ENCODE measurements at places on chromosomes 7 and 10.

DNA sequence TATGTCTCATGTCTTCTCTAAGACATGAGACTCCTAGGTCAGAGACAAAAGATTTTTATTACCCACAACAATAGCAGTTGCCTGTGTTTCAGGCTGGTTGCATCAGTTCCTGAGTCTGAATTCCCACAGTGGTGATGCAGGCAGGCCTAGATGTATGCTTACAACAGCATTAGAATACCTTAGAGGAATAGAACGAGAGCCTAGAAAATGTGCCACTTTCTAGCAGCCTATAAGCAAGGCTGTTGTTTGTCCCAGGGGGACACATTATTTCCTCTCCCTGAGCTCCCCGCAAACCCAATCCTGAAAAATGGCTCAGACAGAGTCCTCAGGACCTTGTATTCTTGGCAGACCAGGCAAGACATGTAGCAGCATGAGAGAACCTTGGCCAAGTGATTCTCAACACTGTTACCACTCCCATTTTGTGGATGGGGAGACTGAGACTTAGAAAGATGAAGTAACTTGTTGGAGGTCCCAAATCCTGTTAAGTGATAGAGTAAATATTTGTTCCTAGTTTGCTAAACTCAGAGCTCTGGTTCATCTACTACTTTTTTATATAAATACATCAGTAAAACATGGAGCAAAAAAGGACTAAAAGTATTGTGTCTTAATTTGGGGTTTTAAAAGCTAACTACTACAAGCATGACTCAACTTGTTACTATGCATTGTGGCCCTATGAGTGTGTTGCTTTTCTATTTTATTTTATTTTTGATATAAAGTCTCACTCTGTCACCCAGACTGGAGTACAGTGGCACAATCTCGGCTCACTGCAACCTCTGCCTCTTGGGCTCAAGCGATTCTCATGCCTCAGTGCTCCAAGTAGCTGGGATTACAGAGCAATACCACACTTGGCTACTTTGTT is 14.2 kb downstream of the VTI1A start:
- DNase-seq, result no peak

- DNase-seq, result no peak
Measured at GRCh38 chr10:3714967-3715366, 70.0 kb downstream of the KLF6 start.

DNA sequence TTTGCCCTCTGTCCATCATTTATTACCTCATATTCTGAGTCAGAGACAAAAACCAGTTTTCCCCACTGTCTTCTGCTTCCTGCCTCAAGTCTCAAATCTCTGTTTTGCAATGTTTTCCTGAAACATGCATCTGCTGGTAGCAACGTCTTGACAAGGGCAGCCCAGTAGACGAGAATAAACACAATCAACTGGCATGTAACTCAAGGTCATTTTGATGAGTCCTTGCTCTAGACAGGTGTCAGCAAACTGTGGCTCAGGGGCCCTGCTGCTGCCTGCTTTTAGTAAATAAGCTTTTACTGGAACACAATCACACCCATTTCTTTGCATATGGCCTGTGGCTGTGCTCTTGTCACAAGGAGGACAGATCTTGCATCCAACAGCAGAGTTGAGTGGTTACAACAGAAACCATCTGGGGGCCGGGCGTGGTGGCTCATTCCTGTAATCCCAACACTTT is 59.8 kb downstream of the ITIH5 start:
- no peak for DNase-seq

DNA sequence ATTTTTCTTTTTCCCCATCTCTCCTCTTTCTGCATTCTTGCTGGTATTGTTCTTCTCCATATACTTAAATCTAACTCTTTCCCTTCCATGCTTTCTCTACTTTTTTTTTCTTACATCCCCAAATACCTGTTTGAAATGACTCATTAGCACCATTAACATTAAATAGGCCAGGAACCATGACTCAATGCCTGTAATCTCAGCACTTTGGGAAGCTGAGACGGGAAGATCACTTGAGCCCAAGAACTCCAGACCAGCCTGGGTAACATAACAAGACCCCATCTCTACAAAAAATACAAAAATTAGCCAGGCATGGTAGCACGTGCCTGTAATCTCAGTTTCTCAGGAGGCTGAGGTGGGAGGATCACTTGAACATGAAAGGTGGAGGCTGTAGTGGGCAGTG is 1026.8 kb downstream of the GATA3 start:
- no peak for DNase-seq

DNA sequence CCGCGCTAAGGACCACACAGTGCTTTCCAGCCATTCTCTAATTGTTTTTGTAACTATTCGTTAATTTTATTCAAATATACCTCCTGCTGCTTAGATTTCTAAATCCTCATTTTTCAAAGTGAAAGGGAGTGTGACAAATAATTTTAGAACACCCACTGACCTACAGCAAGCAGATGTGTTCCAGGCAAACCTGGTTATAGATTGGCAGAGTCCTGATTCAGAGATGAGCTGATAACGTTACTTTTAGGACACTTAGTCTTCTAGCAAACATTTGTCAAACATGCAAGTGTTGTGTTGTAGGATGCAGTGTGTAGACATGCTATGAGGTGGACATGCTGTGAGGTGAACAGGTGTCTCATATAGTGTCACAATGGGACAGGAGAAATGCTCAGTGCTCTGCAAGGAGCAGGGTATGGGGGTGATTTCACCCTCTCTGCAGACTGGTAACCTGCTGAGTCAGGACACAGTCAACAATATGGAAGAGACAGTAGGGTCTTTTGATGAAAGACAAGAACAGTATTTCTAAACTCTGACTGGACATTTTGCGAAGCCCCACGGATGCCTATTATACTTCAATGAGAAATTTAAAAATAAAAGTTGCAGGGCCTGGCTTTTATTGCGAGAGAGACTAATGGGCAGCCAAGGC is 92.2 kb upstream of the ANLN start:
- DNase-seq, result no peak

DNA sequence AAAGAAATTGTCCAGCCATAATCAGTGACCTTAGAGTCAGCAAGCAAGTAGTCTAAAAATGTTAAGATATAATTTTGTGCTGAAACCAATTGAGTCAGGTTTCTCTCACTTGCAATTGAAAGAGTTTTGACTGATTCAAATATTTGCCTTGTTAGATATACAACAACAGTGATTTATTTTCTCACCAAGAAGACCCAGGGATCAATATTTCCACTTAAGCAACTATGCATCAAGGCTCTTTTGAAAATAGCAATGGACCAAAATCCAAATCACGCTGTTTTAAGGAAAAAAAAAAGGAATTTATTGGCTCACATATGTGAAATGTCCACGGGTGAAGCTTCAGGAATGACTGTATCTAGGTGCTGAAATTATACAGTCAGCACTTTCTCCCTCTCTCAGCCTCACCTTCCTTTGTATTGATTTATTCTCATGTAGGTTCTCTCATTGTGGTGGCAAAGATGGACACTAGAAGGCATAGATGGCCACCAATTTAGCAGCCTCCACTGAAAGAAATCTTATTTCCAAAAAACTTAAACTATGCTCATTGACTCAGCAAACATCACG is 9.7 kb upstream of the FKBP9 start:
- DNase-seq, result no peak

- no peak for DNase-seq
Measured at GRCh38 chr7:116211913-116212596, 1.7 kb downstream of the TES start.

GRCh38 chr7:44216019-44216418 is 15.2 kb downstream of the YKT6 start:
- DNase-seq, result no peak

DNA sequence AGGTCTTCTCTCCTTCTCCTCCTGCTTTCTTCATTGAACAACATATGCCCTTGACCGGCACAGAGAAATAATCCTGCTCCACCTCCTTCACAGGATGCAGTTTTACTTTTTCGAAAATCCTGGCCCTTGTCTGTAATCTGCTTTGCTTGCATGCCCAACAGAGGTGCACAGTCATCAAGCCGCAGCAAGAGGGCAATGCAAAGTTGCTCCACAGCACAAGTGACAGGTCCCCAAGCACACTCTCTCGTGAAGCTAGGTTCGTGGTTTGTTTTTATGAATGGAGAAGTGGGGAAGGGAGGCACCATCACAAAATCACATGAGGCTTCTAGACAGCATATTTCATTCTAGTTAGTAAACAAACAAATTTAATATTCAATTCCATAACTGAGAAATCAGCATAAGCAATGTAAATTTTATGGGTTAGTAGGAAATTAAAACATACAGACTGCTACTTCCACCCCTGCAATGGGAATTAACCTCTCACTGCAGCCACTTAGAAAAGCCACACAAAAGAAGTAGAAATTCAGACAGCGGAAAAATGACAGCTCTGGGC is 178.8 kb downstream of the TPK1 start:
- DNase-seq, result no peak

- DNase-seq, result no peak
Measured at GRCh38 chr7:36191292-36191920, 38.4 kb downstream of the EEPD1 start.

DNA sequence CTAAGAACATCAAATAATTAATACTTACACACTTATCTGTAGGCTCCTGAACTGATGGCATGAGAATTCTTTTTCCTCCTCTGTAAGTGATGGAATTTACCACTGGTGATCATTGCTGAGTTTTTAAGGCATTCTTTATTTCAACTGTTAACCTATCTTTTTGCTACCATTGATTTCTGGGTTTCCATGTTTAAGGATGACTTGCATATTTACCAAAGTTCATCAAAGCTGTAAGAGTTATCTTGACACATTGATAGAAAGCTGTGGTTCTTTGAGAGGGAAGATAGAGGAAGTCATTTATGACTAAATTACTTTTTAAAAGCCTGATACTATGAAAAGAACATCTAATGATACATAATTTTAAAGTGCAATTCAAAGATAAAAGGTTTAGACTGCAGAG is 19.5 kb upstream of the GFRA1 start:
- no peak for DNase-seq

GRCh38 chr10:60661637-60662036 is 116.6 kb upstream of the CDK1 start:
- DNase-seq, result no peak

- no peak for DNase-seq
Measured at GRCh38 chr7:46390042-46390441, 469.0 kb upstream of the IGFBP3 start.

DNA sequence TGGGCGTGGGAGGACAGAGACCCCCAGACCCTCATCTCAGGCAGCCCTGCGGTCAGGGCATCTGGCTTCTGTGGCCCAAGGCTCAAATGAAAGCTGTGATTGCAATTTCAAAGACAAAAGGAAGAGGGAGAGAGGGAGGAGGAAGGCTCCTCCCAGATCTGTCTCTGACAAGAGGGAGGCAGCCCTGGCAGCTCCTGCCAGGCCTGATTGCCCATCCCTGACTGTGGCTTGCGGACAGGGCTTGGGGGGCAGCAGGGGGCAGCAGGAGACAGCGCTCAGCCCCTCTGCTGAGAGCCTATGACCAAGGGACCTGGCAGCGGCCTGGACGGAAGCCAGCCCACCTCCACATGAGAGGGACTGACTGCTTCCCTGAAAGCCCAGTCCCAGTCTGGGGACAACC is 91.8 kb downstream of the PTPRN2 start:
- DNase-seq, result no peak

- DNase-seq, result no peak
Measured at GRCh38 chr10:8047452-8048280, 6.8 kb upstream of the GATA3 start.

- DNase-seq, result no peak
Measured at GRCh38 chr7:131629217-131629882, 72.9 kb upstream of the PODXL start.

DNA sequence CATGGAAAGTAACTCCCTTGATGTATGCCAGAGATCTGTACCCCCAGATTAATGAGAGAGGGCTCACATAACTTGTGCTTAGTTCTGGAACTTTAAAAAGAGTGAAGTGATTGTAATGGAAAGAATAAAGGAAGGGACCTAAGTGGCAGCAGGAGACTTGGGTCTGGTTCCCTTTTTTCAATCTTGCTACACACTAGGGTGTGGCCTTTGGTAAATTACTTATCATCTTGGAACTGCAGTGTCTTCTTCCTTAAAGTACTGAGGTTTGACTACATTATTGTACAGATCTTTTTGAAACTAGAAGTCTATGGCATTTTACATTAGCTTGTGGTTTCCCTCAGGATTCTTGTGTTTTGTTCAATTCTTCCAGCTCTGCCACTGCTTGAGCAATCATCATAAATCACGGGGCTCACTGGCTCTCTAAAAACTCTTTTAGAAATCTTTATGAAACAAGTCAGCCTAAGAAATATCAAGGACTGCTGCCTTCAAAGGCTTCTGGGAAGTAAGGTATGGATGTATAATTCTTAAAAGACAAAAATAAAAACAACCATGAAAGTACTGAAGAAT is 22.5 kb upstream of the CHRM2 start:
- DNase-seq, result no peak

DNA sequence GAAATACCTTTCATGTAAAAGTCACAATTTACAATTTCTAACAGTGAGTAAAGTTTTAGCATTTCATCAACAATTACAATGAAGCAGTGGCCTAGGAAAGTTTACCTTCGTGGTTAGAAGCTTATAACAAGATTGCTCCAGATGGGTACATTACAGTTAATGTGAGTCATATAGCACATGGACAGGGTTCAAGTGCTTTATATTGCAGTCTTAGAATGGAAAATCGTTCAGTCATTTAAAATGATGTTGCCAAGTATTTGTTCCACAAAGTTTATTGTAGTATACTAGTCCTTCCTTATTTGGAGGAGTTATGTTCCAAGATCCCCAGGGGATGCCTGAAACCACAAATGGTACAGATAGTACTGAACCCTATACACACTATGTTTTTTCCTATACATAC is 174.6 kb upstream of the TARP start:
- no peak for DNase-seq

GRCh38 chr10:69317175-69317604 is 38.9 kb downstream of the HK1 start:
- no peak for DNase-seq

DNA sequence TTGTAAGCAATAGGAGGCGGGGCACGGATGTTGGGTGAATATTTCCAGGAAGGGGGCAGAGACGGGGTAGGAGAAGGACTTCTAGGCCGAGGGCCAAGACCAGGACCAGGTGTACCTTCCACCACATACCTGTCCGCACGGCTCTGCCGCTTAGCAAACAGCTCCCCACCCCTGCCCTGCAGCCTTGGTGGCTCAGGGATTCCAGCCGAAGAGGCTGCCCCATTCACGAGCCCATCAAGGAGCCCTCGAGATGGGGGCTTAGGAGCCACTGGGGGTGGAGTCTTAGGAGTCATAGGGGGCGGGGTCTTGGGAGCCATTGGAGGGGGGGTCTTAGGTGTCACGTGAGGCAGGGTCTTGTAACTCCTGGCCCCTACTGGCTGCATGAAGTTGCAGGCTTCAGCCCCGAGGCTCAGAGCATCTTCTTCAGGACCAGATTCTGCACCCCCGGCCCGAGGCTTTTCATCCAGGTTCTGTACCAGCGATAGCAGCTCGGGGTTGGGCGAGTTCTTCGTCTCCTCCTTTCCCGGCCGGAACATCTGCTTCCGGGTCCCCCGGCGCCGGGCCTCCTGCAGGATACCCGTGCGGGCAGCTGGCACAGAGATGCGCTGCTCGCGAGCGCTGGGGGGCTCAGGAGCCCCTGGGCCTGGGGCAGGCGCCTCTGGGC is 6.1 kb upstream of the MYOZ1 start:
- DNase-seq, result no peak
